ENCODE measurements at places on chromosomes 11 and 22.

DNA sequence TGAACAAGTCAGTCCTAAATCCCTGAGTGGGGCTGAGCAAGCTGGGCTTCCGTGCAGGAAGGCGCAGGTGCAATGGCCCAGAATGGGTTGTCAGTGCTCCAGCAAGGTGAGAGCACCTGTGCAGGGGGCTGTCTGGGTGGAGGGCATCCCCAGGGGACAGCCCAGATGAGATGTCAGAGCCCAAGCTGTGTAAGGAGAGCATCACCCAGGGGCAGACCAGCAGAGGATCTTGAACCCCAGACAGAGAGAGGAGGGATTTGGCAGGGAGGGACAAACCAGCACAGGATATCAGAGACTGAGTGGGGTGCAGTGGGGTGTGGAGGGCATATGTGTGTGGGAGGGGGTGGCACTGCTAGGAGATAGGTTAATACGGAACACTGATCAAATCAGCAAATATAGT is 114.9 kb upstream of the TMEM45B start:
- DNase-seq: no peak

- DNase-seq: peak; percentile 76
Observed at GRCh38 chr11:72743321-72744221, 8.6 kb downstream of the ARAP1 start.

DNA sequence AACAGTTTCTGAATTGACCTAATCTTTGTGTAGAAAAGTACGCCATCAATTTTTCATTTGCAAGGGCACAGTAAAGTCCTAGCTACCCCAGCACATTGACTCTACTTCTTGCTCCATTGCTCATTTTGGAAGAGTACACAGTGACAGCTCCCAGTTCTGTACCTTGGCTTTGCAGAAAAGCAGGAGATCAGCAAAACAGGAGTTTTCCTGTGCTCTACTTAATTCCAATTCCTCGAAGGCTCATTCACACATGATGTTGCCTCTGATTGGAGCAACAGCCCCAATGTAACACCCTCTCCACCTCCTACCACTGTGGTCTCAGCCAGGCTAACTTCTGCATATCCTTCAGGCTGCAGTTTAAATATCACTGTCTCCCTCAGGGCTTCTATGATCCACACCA is 118.7 kb downstream of the PAX6 start:
- no peak for DNase-seq

DNA sequence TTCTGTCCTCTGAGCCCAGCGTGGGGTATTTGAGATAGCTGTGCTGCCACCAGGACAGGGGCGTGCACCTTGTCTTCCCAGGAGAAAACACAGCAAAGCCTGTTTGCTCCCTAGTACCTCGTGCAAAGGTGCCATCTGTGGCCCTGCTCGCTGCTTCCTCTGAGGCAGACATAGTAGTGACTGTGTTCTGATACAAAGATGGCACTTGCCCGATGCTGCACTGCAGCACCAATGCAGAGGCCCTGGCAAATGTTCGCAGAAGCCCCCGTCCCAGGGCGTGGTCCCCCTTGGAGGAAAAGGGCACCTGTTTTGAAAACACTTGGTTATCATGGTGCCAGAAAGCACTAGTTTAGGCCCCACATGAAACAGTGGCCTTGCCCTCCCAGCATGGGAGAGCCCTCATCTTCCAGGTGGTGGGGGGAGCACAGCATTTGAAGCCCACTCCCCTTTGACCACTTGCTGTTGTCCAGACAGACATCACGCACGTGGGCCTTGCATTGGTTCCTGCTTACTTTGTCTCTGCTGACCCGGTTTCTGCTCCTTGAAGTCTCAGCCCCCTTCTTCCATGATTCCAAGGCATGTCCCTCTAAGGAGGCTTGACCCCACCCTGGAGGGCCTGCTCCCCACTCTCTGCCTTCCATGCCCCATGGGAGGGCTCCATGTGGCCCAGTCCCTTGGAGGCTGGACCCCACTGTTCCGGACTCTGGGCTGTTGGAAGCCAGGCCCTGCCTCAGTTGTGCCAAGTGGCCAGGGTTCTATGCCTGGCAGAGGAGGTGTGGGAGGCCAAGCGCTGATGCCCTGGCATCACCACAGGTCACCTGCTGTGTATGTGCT is 109.4 kb downstream of the KCNQ1OT1 start:
- DNase-seq: no peak

DNA sequence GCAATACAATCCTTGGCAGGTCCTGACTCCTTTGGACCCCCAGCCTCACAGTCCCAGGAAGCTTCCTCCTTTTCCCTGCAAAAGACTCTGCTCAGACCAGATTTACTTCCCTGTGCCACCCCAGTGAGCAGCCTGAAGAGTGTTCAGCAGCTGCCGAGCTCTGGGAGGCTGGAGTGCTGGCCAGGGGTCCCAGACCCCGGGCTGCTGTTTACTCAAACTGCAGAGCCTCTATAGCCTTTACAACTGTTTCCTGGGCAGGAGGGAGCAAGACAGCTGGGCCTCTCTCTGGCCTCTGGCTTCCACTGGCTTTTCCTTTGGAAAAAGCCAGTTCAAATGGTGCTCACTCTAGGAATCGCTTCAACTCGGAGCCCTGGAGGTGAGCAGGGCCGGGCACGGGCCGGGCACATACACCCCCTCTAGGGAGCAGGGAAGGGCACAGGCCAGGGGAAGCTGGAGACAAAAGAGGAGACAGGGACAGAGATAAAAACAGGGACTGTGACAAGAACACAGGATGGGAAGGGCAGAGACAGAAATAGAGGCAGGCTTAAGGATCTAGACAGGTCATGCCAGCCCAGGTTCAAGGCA is 932 bp downstream of the IRAG1 start:
- no peak for DNase-seq

Data from CD4-positive, alpha-beta T cell treated with Interferon gamma for 1 hour (primary cell).